ENCODE measurements at places on chromosomes 3 and 15.
A peak's percentile ranks its signal among the peaks of the same experiment; 100 is the strongest.

DNA sequence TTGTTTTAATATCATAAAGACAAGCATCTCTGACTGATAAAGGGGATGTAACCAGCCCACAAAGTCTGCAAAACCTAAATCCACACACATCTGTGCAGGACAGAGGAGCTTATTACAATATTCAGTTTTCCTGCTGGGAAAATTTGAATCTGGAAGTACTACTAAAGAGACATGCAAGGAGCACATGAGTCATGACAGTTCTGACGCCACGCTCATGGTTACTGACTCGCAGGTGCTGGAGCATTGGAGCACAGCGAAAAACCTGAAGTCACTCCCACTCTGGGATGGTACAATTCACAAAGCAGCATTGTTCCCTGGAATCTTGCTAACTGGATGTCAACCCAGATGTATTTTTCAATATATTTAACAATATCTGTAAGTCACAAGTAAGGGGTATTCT lies 7.6 kb upstream of the ISL2 start:
- no peak for DNase-seq

GRCh38 chr15:70480196-70480856 lies 283.0 kb downstream of the UACA start:
- no peak for DNase-seq

GRCh38 chr3:174198199-174198598 lies 660.9 kb upstream of the NAALADL2 start:
- DNase-seq, result no peak

DNA sequence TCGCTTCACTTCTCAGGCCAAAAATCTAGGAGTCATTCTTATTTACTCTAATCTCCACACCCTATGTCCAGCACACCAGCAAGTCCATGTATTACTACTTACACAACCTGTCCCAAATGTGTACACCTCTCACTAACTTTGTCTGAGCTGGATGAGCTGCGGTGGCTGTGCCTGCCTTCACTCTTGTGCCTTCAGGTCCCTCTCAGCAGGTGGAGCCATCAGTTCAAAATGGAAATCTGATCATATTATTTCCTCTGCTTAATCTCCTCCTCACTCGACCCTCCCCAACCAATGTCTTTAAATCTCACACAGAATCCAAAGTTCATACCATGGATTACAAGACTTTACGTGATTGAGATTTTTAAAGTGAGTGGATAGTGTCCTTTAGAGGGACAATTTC lies 82.8 kb downstream of the SSR3 start:
- DNase-seq, result no peak

- DNase-seq, result no peak
Measured at GRCh38 chr15:43135351-43135750, 2.0 kb downstream of the TMEM62 start.

DNA sequence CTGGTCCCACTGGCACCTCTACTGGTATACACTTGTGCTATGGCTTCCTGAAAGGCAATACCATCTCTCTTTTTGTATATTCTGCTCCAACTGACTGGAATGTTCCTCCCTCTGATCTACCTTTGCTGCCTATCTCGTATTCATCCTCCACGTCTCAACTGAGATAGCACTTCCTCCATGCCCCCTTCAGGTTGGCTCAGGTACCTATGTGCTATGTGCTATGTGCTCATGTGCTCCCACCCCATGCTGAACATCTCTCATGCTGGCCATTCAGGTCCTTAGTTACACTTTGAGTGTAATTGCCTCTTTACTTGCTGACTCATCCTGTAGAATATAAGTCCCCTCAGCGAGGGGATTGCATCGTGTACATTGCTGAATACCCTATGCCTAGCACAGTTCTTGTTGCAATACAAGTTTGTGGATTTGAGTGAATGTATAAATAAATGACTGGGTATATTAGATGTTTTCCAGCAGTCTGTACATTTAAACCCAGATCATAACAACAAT lies 156.9 kb downstream of the SOX2 start:
- DNase-seq, result no peak

GRCh38 chr3:50264383-50264963 lies 4.5 kb upstream of the SEMA3B start:
- peak; percentile 70 for DNase-seq

DNA sequence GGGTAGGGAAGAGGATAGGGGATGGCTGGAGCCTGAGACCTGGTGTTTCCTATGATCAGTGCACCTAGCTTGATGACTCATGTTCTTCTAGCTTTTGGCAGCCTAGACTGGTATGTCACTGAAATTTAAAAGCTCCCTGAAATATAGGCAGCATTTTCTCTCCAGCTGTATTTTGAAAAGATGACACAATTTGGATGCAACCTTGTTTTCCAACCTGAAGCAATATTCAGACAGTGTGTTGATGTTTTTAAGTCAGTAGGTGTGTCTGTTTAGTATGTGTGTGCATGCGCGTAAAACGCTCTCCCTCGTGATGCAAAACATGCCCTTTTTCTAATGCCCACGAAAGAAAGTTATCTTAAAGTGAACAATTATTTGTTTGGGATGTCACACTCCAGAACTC lies 58.5 kb downstream of the RPL22L1 start:
- DNase-seq, result no peak

- DNase-seq, result peak; percentile 70
Measured at GRCh38 chr15:68817304-68818065, 3.2 kb downstream of the ANP32A start.

GRCh38 chr3:162195147-162195546 lies 698.5 kb downstream of the OTOL1 start:
- no peak for DNase-seq

DNA sequence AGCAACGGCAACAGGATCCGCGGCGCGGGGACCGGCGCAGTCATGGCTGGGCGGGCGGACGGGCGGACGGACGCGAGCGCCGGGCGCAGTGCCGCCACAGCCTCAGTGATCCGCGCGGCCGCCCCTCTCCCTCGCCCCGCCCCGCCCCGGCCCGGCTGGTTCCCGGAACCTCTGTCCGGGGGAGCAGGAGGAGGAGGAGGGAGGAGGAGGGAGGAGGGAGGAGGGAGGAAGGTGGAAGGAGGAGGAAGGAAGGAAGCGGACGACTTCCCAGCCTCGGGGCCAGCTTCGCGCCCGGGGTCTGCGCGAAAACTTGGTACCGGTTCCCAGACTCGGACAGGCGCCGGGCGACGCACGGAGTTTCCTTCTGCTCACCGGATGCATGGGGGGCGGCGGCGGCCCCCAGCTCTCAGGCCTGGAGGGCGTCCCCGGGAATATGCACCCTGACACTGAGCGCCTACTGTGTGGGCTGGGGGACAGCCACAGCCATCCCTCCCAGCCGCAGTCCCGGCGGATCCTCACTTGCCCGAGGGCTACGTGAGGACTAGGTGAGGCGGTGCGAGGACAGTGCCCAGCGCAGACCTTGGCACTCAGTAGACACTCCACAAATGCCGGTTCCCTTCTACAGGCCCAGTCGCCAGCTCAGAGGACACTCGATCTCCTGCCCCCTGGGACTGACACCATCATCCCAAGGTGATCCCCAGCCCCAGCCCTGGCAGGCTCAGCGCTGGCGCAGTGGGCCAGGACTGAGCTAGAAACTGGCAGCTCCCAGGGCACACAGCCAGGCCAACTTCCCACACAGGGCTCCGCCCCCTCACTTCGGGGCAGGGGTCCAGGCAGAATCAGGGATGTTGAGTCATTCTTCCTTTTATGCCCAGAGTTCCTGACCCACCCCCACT lies at the start of gene SHISA5:
TSS of gene SHISA5 (minus strand) at position 124 of the 896 bp plus-strand sequence. CDS start at position 44, 80 bp downstream.
- peak; percentile 89 for DNase-seq

DNA sequence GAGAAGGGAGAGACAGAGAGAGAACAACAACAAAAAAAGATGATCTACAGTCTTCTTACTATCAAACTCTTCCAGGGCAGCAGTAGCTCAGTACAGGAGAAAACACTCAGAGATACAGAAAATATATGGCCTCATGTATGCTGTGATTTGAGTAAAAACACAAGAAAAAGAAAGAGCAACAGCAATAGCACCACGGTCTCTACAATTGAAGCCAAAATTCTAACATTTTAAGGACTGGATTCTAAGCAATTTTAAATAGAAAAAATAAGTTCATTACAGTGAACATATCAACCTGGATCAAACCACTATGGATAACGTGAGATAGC lies 43.5 kb upstream of the ALCAM start:
- DNase-seq, result no peak

- no peak for DNase-seq
Measured at GRCh38 chr15:86333819-86334218, 254.1 kb downstream of the AGBL1 start.

GRCh38 chr3:195757438-195757770 lies 36.6 kb downstream of the MUC20 start:
- DNase-seq, result no peak

GRCh38 chr3:189799366-189799765 lies 168.2 kb downstream of the TP63 start:
- DNase-seq, result no peak

DNA sequence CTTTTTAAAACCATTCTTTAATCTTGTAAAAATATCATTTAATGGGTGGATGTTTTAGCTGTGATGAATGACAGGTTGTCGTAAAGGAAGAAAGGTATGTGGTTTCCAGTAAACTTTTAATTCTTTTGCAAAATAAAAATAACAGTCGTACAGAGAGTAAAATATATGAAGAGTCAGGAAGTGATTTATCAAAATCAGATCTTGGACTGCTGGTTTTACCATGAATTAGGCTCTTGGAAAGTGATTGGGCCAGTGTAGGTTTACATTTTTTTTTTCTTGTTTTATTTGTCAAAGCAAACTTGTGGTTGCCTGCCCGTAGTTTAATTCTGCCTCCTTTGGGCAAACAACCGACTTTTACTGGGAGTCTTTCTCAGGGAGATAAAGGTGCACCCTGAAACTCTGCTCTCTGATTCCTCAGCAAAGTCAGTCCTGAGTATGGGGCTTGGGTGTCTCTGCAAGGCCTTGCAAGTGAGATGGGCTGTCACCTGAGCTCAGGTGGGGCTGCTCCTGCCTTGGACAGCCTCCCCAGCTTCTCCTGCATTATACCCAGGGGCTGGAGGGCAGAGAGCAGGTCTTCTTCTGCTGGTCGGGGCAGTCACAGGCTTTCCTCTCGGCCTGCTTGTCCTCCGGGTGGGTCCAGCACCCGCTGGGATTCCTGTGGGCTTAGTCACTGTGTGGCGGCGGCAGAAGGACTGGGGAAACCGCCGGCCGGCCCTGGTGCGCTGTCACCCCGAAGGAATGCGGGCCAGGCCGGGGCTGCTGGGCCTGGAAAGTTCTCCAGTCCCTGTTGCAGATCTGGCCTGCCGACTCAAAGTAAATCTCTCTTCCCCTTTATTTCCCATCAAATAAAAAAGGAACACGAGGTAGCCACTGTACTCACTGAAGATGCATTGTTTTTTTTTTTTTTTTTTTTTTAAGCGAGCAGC lies 79.0 kb downstream of the IGF1R start:
- peak; percentile 85 for DNase-seq

GRCh38 chr3:53791317-53791716 lies 54.9 kb downstream of the CHDH start:
- DNase-seq, result no peak

DNA sequence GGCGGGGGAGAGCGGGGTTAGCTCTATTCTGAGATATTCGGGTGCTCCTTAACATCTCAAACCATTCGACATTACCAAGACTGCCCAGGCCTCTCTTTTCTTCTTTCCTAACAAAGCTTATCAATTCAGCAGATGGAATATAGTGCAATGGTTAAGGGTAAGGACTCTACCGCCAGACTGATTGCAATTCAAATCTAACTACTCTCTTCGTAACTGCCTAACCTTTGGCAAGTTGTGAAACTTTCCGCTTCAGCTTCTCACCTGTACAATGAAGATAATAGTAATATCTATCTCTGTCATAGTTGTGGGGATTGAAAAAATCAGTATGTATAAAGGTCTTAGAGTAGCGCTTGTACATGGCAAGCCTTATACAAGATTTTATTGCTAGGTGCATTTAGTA lies 972 bp downstream of the UBA5 start:
- no peak for DNase-seq

DNA sequence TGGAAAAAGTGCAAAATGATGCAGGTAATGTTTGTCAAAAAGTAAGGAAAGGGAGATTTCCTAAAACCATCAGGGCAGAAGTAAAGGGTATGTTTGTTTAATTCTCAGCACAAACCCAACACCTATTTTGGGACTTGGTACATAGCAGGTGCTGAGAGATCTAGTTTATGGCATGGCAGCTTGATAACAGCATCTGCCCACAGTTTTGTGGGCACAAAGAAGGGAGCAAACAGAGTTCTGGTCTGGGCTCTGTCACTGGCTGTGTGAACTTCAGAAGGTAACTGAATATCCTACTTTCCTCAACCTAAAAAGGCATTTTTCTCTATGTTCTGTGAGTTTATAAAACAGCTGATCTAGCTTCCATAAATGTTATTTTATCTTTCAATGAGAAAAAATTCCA lies 141.6 kb downstream of the PLCH1 start:
- no peak for DNase-seq

DNA sequence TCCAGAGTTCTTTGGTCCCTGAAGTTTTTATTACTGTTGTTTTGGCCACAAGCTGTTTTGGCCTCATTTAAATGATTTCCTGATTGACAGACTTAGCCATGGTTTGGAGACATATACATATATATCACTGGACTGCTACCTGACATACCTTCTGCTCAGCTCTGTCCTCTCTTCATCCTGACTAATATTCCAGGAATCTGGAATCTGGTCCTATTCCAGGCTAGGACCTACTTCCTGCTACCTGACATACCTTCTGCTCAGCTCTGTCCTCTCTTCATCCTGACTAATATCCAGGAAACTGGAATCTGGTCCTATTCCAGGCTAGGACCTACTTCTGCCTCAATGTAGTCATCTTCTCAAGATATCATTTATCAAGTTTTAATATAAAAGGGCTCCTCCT lies 724.4 kb upstream of the ROBO1 start:
- no peak for DNase-seq

- no peak for DNase-seq
Measured at GRCh38 chr3:190557296-190557695, 43.4 kb downstream of the IL1RAP start.

GRCh38 chr3:117346901-117347300 lies 637.3 kb downstream of the TUSC7 start:
- no peak for DNase-seq

GRCh38 chr3:71052716-71053115 lies 530.8 kb downstream of the FOXP1 start:
- peak; percentile 27 for DNase-seq

DNA sequence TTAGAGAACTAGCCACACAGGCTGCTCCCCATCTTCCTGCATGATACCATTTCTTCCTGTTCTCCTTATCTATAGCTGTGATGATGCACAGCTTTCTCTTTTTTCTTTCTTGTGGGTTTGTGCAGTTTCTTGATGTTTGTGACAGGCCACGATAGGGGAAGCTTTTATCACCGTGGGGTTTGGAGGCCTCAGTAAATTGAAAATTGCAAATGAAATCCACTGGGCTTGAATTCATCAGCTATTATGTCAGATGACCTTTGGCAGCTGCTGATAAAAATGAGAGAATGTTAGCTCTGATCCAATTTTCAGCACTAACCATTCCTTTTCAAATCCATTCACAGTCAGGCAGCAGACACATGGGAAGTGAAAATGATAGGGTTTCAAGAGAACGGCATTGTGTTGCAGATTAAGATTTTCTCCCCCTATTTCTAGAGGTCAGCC lies 176.9 kb upstream of the SOX2 start:
- DNase-seq, result no peak
